ENCODE measurements at places on chromosomes 3 and 15. TPM values are rescaled to one million over a fixed set of nuclear protein-coding genes. Genes with fewer than 3 reads are reported as not detected.

DNA sequence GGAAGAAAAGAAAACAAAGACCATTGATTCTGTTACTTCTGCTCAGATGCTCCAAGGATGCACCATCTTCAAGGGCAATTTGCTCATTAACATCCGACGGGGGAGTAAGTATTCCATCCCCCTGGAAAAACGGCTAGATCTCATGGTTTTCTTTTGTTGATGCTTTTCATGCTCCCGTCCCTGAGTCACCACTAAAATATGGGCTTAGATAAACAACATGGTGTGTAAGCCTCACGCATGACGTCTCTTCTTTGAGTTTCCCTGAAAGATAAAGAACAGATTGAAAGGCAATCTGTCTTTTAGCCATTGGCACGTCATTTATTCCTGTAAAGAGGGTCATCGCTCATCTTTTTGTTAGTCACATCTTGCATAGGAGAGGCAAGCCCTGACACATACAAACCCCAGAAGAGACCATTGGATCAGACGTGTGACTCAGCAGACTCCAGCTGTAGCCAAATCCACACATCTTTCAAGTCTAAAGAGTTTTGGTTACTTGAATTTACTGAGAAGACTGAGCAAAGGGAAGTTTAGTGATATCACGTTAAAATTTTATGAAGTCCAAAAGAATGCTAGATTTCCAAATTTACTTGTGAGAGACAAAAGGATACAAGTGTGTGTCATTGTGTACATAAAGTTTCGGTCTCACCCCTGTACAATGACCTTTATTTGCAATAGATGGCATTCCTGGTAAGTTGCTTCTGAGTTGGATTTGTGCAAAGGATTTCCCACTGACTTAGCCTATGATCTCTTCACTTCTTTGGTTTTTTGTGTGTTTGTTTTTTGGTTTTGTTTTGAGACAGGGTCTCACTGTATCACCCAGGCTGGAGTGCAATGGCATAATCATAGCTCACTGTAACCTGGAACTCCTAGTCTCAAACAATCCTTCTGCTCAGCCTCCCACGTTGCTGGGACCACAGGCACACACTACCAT is 110.5 kb downstream of the PGPEP1L start:
- peak; percentile 55 for DNase-seq

The STX19 gene
- total RNA-seq = not detected

DNA sequence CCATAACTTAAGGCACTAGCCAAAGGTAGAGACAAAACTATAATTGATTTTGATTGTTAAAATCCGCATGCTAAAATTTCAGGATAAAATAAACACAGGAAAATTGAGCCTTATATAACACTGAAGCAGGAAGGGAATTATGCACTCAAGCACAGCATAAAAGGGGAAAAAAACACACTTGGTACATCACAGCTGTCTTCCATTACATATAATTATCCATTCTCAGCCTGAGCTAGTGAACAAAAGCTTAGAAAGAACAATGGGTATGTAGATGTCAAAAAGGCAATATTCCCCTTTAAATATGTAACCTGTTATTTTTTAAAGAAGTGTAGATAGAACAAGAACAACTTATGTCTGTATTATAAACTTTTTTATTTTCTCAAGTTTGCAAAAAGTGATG is 899.2 kb downstream of the ROBO1 start:
- DNase-seq = no peak

DNA sequence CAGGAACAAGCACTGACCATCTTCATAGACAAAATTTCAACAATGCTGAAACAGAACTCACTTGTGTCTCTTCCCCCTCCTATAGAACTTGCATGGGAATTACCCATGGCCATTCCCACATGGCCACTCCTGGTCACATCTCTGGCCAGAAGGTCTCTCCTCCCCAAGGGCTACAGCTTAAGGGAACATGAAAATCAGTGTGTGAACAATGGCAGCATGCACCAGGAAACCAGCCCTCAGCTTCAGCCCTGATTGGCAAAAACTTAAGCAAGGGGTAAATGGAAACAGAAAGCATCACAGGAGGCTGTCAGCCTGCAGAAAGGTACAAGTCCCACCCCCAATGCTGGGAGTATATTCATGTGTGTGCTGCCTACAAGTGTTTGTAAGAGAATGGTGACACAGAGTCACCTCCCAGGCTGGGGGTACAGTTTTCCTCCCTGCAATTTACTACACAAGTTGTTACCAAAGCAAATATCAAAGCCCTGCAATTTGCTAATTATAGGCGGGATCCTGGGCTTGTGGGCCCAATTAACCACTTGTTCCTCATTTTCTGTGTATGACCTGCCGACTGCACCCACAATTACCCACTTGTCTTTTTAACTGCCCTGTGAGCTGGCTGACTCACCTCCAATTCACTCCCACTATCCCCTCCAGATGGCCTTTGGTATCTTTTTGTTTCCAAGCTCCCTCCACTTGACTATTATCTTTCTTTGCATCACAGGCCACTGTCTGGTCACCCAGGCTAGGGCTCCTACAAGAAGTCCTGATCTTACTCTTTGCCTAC is 84.4 kb upstream of the HES1 start:
- no peak for DNase-seq

DNA sequence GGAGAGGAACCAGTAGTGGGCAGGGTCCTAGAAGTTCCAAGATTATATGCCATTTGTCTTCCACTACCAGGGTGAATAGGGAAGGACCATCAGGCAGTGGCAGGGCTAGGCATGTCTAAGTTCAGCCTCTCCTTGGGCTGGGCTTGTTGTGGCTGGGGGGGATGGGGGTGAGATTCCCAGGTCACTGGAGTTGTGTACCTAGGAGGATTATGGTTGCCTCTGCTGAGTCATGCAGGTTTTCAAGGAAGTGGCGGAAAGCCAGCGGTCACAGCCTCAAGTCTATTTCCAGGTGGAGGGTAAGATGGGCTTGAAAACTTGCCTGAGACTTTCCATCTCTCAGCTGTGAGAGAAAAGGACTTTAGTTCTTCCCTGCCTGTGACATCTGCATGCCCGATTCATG is 1407.1 kb downstream of the SI start:
- DNase-seq = no peak

GRCh38 chr3:102727340-102727739 is 292.5 kb downstream of the ZPLD1 start:
- no peak for DNase-seq

GRCh38 chr3:53234130-53234840 is 21.5 kb downstream of the TKT start:
- DNase-seq = no peak

The ARL14 gene
- 19.4 TPM for total RNA-seq

DNA sequence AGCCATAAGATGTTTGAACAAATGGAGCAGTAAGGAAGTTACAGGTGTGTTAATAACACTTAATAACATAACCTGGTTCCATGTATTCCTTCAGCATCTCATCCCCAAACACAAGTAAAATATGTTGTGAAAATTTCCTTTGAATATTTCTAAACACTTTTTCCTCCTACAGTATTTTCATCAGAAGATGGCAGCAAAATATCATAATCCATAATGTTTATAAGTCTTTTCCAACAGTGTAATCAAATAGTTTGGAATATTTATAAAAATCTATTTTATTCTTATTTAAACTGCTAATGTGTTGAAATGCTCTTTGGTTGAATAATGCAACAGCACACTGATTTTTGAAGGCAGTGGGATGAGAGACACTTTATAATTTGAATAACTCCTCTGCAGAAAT is 1020.5 kb downstream of the OTOL1 start:
- no peak for DNase-seq

DNA sequence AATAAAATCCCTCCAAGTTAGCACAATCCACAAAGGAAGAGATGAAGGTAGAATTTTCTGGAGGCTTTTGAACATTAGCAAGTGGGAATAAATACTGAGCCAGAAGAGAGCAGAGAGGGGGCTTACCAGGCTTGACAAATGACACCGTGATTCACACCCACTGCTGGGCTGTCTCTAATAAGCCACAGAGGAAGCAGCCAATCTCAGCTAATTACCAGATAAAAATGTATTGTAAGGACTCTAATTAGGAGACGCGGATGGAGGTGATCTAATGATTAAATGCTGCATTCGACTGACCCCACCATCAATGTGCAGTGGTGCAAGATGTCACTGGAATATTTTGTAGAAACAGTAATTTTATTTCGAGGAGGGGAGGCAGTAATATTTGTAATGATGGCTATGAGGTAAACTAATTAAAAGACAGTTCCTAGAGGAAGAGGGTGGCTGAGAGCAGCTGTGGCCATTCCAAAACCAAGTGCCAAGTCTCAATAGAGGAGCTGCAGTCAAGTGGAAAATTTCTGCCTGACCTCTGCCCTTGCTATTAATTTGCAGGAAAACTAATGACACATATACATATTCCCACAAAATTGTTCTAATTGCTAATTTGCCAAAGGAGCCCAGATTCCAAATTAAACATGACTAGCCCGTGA is 602.2 kb downstream of the FOXP1 start:
- no peak for DNase-seq

DNA sequence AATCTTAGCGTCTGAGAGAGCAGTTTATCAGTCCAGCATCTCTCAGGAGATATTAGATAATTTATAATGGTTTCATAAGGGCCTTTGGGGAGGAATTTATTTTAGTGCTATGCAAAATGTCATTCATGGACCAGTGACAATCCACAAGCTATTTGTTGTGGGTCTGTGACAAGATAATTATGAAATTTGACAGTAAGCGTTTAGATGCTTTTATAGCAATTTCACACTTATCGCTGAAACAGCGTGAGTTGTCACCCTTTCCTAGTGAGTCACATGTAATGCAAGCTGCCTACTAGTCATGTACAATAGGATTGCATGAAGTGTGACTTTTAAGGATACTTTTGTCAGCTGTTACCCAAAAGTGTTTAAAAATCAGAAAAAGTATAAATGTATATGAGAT is 315.6 kb upstream of the THBS1 start:
- no peak for DNase-seq

The SLC2A2 gene
- not detected for total RNA-seq

GRCh38 chr3:17619968-17620367 is 122.5 kb downstream of the TBC1D5 start:
- DNase-seq = no peak

- DNase-seq = no peak
Observed at GRCh38 chr3:11095932-11096265, 58.4 kb upstream of the HRH1 start.

All from stomach (tissue), 19 donors.